Stimulated activated CD8-positive, alpha-beta memory T cell treated with anti-CD3 and anti-CD28 coated beads, Interleukin-7, amount 100 ng/mL, for 48 hours (primary cell): ENCODE measurements at places on chromosomes 1 and 21.
A peak's percentile ranks its signal among the peaks of the same experiment; 100 is the strongest.

DNA sequence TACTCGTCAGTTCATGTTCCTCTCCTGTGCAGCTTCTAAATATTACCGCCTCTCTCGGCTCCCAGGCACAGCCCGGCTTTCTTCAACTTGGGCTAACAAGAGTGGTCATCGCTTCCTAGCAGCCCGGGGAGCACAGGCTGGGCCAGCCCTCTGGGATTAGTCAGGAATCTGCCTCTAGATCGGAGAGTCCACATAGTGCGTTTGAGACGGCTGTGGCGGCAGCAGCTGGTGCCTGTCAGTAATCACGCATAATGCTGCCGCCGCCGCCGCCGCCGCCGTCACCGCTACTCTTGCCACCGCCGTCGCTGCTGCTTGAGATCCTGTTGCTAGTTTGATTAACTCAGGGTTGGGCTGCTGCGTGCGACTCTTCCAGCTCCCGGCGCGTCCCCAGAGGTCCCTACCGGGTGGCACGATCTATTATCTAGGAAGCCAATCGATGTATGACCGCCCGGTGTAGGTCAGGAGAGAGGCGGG is at the start of gene RXRG:
Gene RXRG (minus strand): TSS at position 230 of the 474 bp plus-strand sequence. CDS start 233 bp downstream, outside the sequence.
- no peak for DNase-seq

- no peak for DNase-seq
Measured at GRCh38 chr1:1259119-1259488, 12.6 kb upstream of the C1QTNF12 start.

GRCh38 chr1:2391931-2392509 is 379 bp downstream of the RER1 start:
- DNase-seq: no peak

DNA sequence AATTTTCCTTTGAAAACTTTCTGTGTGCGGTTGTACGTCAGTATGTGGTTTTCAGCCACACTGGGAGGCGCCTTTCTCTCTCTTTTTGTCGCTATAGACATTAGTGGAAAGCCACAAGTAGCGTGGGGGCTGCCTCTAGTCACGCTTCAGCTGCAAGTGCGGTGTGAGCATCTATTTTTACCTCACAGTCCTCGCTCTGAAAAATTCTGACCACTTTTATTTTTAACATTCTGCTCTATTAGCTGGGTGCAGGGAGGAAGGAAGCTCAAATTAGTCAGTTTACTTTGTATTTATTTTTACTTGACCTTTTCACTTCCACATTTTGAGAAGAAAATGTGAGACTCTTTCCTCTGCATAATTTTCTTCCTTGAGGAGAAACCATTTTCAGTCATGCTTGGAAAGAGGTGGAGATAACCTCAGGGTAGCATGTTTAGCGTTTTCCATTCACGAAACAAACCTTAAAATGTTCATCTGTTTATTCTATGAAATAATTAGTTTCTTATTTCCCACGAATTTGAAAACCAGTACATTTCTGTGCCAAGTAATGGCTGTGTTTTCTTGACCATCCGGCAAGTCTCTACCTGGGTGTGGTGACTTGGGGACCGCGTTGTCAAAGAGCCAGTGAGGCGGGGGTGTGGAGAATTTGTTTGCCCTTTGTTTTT is 35.6 kb downstream of the ADARB1 start:
- DNase-seq: peak; percentile 25

GRCh38 chr21:46425041-46425440 is 33.6 kb upstream of the DIP2A start:
- DNase-seq: no peak
